ENCODE measurements at places on chromosomes 4 and X.

- DNase-seq = no peak
These were observed 22.2 kb downstream of the PRDM8 start for GRCh38 chr4:80219301-80220025.

DNA sequence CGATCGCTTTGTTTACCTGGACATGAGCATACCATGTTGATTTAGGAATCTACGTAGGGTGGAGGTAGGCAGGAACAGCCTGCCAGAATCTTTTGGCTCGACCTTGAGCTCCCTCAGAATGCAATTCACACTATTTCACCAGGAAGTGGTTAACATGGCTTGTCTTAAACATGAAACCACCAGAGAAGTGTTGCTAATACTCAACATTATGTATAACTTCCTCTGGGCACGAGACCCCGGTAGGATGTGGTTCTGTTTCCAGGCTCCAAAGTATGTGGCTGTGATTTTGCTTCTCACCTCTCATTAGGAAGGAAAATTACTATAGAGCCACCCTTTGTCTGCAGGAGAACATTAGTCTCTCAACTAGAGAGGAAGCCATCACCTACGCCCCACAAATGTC is 59.0 kb upstream of the VCX3B start:
- DNase-seq = no peak

GRCh38 chr4:113278324-113278934 is 229.0 kb downstream of the ANK2 start:
- peak; percentile 47 for DNase-seq

DNA sequence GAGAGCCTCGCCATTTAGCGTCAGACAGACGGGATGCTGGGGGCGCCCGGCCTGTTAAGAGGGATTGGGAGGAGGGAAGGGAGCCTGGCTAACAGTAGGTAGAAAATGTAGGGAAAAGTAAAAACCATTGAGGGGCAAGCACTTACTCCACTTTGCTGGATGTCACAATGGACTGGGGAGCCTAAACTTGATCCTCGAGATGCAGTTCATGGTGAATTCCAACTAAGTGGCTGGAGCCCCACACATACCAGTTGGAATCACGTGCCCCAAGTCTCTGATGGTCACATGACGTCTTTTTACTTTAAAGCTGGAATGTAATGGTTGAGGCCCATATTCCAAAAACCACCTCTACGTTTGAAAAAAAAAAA is 1.5 kb downstream of the PLS3 start:
- no peak for DNase-seq

GRCh38 chr4:100985576-100985975 is 361.8 kb downstream of the PPP3CA start:
- no peak for DNase-seq

DNA sequence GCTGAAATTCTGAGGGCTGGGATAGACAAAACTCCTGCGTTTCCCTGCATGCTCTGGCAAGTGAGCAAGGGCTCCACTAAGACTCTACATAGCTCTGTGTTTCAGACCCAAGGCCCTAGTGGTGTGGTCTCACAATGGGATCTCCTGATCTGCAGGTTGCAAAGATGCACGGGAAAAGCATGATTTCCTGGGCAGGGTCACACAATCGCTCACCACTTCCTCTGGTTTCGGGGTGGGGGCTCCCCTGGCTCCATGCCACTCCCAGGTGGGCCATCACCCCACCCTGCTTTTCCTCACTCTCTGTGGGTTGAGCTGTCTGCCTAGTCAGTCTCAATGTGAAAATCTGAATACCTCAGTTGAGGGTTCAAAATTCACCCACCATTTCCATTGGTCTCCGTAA is 111.5 kb downstream of the KLF8 start:
- no peak for DNase-seq

GRCh38 chr4:4472344-4472958 is 69.4 kb downstream of the STX18 start:
- DNase-seq = no peak

DNA sequence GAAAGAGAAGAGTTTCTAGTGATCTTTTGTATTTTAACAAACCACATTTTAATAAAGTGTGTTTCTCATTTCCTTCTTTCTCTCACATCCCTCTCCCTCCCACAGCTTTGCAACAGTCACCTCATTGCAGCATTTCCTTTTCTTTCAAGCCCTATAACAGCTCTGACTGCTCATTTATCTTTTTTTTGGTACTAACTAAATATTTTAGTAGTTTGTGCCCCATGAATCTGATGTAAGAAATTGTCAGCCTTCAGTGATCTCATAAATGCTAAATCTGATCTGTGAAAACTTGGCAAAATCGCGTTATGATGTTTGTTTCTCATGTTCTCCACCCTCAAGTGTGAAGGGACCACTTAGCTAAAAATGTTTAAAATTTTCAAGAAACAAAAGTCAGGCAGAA is 258.5 kb upstream of the SLIT2 start:
- DNase-seq = no peak

DNA sequence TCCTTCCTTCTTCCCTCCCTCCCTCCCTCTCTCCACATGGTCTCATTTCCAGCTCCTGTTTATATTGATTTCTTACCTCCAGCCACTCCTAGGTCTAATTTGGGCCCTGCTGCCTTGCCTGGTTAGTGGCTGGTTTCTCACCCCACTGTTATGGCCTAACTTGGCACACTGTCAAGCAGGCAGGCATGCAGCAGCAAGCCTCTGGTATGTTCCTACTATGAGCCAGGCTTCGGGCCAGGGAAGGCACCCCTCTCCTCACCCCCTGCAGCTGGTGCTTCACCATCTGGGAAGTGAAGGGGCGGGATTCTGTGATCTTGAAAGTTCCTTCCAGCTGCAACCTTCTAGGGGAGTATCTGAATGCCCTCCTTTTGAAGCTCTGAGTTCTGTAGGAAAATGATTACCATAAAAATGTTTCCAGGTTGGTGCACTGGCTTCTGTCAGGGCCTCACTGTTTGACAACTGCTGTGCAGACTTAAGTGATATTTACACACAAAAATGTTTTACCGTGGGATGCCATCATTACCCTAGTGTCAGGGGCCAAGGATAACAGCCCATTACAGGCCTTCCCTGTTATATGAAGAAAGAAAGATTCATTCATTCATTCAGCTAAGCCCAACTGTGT is 10.1 kb upstream of the VMA21 start:
- no peak for DNase-seq

DNA sequence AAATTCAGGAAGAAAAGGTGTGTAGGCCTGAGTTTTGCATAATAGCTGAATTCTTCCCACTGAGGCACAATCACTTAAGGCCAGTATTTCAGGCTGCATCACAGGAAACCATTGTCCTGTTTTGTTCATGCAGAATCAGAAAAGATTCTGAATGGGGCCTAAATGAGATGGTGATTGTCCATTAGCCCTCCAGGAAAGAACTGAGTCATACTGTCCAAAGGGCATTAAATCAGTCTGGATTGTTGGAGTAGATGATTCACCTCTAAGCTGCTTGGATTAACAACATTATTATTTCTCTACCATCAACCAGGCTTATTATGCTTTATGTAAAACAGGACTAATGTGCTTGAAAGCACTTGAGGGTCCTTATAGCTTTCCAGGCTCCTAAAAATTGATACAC is 36.2 kb downstream of the CT47B1 start:
- no peak for DNase-seq

GRCh38 chrX:119948381-119948780 is 4.8 kb upstream of the NKAP start:
- no peak for DNase-seq

- DNase-seq = peak; percentile 36
These were observed 695 bp upstream of the PIGA start for GRCh38 chrX:15336023-15336413.

GRCh38 chr4:15652841-15653240 is 2.3 kb downstream of the FBXL5 start:
- no peak for DNase-seq

DNA sequence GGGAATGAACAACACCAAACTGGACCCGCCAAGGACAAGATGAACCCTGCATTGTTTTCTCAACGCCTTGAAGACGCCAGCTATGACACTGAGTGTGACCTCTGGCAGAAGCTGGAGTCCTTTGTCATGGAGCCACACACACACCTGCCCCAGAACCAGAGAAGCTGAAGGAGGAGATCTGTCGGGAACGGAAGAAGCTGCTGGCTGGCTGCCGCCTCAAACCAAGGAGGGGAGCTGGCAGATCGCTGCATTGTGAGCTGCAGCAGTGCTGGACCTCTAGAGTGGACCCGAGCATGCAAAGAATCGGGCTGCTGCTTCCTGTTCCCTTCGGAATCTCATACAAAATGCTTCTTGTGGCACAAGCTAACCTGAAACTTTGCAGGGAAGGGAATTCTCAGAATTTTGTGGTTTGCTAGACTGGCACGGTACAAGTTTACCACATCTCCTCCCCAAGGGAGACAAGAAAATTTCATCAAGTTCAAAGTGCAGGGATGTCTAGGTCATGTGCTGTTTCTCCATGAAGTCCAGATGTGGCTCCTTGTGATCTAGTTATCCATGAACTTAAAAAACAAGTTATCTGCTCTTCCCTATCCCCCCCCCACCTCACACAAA is 23.4 kb upstream of the GLRB start:
- DNase-seq = no peak

DNA sequence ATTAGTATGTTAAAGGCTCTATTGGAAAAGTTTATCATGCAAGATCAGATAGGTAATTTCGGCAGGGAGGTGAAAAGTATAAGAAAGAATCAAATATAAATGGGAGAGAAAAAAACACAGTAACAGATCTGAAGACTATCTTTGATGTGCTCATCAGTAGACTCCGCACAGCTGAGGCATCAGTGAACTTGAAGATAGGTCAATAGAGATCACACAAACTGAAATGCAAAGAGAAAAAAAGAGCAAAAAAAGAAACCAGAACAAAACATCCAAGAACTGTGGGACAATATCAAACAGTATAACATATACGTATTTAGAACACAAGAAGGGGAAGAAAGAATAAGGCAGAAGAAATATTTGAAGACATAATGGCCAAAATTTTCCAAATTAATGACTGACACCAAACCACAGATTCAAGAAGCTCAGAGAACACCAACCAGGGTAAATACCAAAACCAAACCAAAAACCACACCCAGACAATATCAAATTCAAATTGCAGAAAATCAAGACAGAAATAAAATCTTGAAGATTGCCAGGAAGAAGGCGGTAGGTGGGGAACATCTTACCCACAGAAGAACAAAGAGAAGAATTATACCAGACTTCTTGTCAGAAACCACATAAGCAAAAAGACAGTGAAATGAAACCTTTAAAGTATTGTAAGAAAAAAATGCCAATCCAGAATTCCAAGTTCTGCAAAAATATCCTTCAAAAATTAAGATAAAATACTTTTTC is 29.1 kb downstream of the PFKFB1 start:
- DNase-seq = no peak

- DNase-seq = no peak
These were observed 33.5 kb downstream of the TAF7L start for GRCh38 chrX:101257448-101258258.

DNA sequence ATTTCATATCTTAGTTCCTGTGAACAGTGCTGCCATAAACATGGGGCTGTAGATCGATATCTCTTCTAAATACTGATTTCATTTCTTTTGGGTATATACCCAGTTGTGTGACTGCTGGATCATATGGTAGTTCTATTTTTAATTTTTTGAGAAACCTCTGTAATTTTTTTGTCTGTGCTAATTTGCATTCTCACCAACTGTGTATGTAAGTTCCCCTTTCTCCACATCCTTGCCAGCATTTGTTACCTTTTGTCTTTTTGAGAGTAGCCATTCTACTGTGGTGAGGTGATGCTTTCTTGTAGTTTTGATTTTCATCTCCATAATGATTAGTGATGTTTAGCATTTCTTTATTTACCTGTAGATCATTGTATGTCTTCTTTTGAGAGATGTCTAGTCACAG is 2086.5 kb upstream of the TENM3 start:
- DNase-seq = no peak

DNA sequence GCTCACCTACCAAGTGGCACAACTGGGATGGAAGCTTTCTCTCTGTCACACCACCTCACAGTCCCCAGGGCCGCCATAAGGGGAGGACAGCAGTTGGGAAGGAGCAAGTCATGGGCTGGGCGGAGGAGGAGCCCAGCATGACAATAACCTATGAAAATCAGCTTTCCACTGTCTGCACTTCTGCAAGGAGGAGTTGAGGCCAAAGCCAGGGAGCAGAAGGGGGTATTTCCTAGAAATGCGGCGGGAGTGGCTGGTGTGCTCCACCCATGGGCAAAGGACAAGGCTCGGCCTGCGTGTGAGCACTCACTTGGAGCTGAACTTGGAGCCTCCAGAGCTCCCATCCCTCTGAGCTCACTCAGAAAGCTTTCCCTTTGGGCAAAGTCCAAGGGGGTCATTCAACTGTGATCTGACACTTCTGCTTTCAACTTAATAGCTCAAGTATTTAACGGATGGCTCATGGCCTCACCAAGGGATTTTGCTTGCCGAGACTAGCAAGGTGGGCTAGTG is 18.5 kb downstream of the APLN start:
- DNase-seq = no peak

DNA sequence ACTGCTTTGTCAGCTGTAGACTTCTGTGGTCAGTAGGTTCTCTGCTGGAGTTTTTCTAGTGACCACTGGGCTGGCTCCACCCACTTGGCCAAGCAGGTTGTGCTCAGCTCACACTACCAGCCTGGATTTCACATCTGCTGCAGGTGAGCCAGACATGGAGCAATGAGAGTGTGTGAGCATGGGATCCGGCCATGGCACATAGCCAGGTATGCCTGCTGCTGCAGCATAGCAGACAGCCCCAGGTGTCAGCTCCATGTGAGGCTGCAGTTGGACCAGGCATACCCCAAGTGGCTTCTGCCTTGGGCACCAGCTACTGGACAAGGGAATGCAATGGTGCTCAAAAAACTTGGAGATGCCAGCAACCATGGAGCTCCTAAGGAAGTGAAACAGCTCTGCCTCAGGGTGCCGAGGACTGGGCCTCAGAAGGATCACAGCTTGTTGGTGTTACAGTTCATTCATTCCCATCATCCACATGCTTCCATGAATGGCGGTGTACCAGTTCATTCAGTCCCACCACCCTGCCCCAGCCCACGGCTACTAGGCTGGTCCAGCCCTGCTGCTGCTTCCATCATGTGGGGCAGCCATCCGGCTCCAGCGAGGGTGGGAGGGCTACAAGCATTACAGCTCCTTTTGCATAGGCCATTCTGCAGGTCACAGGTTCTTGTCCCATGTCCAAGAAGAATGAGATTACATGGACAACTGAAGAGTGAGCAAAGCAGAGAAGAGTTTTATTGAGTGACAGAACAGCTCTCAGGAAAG is 389.1 kb upstream of the PCDH7 start:
- no peak for DNase-seq

GRCh38 chr4:135948797-135949196 is 1583.5 kb downstream of the PCDH18 start:
- DNase-seq = no peak

- DNase-seq = no peak
These were observed 2.2 kb downstream of the BTK start for GRCh38 chrX:101383679-101384205.

DNA sequence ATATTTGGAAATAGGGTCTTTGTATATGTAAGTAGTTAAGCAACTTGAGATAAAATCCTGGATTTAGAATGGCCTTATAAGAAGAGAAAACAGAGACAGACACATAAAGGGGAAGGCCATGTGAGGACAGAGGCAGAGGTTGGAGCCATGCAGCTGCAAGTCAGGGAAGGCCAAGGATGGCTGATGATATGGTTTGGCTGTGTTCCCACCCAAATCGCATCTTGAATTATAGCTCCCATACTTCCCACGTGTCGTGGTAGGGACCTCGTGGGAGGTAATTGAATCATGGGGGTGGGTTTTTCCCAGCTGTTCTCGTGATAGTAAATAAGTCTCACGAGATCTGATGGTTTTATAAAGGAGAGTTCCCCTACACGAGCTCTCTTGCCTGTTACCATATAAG is 76.3 kb downstream of the STK32B start:
- no peak for DNase-seq

GRCh38 chrX:51395810-51396728 is 63.4 kb downstream of the NUDT10 start:
- peak; percentile 63 for DNase-seq

GRCh38 chr4:22712529-22712928 is 19.8 kb downstream of the GBA3 start:
- DNase-seq = no peak
